ENCODE measurements at places on chromosomes 3 and 15.

DNA sequence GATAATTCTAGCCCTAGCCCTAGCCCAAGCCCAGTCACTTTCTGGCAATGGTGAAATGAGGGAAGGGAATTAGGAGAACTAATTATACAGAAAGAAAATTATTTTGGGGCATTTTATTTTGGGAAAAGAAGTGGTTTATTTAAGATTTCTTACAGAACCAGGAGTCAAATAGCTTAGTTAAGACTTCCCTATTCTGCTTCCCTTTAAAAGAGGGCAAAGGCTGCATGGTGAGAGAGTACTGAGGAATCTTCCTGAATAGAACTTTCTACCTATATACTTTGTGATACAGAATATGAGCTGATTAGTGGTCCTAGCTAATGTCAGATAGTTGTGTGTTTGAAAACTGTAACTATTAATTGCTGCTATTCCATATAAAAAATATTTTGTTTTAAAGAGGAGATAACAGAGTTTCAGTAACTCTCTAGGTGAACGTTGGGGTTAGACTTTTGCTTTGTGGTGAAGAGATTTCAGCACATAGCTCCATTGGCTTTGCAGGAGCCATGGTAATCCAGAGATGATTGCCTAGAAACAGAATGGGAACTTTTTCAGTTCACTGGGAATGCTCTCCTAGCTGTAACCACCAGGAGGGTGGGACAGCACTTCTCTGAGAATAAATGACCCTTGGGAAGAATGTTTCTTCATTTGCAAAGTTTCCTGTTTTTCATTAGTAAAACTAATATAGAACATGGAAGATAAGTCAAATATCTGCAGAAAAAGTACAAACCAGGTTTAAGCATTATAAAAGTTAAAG, 5.3 kb upstream of the GCSAM start:
- no peak for DNase-seq

DNA sequence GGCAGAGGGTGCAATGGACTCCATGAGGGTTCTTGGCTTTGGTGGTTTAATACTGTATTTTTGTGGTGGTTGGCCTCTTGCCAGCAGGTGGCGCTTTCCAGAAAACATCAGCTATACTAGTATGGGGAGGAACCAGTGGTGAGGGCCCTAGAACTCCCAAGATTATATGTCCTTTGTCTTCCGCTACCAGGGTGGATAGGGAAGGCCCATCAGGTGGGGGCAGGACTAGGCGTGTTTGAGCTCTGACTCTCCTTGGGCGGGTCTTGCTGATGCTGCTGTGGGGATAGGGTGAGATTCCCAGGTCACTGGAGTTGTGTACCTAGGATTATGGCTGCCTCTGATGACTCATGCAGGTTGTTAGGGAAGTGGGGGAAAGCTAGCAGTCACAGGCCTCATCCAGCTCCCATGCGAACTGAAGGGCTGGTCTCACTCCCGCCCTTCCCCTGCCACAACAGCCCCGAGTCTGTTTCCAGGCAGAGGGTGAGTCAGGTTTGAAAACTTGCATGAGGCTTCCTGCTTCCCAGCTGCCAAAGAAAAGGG, 357.7 kb downstream of the OTOL1 start:
- DNase-seq, result no peak

DNA sequence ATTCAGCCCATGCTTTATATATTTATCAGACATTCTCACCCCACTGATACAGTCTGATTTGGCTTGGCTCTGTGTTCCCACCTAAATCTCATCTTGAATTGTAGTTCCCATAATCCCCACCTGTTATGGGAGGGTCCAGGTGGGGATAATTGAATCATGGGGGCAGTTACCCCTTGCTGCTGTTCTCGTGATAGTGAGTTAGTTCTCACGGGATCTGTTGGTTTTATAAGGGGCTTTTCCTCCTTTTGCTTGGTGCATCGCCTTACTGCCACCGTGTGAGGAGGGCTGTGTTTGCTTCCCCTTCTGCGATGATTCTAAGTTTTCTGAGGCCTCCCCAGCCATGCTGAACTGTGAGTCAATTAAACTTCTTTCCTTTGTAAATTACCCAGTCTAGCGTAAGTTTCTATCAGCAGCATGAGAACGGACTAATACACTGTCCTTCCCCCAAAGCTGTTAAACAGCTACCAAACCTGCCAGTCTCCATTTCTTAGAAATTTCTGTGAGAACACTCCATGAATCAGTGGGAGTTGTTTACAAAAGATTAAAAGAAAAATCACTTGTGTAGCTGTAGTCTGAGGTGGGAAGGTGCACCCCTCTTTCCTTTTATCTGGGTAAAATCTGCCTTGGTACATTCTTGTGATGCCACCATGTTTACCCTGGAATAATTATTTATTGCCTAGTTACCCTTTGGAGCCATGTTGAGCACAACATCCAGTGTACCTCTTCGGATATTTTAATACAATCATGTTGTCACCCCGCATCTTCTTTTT, 160.5 kb downstream of the THSD4 start:
- DNase-seq, result no peak

GRCh38 chr3:177553012-177553411, 355.7 kb upstream of the TBL1XR1 start:
- DNase-seq, result no peak

DNA sequence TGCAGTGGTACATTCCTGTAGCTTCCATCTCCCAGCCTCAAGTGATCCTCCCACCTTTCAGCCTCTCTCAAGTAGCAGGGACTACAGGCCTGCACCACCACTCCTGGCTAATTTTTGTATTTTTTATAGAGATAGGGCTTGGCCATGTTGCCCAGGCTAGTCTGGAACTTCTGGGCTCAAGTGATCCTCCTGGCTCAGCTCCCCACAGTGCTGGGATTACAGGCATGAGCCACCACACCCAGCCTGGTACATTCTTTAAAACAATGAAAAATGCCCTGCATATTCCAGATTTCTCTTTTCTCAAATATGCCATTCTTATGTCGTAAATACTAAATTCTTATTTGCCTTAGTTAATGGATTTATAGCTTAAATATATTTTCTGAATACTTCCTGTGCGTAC, 581.4 kb downstream of the MECOM start:
- no peak for DNase-seq

DNA sequence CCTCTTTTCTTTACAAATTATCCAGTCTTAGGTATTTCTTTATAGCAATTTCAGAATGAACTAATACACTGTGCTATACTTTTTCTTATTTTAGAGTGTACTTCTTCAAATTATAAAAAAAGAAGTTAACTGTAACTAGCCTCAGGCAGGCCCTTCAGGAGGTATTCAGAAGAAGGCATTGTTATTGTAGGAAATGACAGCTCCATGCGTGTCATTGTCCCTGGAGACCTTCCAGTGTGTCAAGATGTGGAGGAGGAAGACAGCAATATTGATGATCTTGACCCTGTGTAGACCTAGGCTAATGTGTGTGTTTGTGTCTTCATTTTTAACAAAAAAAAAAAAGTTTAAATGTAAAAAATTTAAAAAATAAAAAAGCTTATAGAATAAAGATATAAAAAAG, 55.5 kb downstream of the IL12A start:
- no peak for DNase-seq

DNA sequence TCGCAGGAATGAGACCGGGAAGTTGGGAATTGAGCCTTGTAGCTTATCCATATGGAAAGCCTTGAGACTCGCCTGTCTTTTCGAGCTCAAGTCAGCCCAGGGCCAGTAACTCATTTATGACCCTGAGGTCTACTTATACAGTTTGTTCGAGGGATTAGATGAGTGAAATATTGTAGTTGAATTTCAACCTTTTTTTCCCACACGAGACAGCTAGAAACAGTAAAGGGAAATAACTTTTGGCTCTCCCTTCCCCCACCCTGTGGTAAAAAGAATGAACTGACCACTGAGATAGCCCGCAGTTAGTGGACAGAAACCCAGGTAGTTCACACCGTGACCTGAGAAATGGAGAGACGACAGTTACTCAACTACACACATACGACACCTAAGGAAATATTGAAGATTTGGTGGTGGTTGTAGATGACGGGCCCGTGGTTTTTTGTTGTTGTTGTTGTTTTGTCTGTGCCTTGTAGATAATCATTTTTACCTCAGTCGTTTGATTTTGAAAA, 841 bp downstream of the EIF3J start:
- DNase-seq, result no peak

DNA sequence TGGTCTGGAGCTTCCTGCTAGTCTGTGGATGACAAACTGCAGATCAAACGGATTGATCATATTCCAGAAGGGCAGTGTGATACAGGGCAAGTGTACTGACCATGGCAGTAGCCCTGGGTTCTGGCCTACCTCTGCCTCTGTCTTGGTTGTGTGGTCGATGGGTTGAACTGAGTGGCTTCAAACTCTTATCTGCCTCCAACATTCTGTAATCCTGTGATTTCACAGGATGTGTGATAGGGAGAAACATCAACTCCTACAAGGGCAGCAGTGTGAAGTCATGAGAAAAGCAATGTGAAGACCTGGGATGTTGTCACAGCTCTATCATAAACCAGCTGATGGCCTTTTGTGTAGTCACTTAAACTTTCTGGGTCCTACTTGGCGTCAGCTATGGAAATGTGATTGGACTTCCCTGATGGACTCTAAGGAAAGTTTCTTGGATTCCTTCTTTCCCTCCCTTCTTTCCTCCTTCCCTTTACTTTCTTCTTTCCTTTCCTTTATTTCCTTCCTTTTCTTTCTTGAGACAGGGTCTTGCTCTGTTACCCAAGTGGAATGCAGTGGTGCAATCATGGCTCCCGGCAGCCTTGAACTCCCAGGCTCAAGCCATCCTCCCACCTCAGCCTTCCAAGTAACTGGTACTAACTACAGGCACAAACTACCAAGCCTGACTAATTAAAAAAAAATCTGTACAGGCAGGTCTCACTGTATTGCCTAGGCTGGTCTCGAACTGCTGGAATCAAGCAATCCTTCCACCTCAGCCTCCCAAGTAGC, 114.8 kb downstream of the BBX start:
- DNase-seq, result no peak

DNA sequence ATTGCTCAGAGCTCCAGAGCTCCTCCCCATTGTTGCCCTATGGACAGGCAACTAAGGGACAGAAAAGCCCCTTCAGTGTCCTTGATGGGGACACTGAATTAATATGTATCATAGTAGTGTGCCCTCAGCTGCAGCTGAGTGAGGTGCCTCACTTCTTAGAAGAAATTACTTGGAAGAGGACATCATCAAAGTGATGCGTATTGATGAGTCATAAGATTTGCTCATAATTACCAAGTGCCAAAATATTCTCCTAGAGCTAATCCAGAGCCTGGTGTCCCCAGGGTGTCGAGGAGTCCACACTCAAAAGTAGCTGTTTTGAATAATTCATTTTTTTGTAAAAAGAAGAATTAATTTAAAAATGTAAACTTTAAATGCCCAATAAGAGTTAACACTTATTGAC, 200.7 kb upstream of the SEMA6D start:
- DNase-seq, result no peak
